NCI-H1694 treated with DMSO at 0.1 percent for 48 hours (cell line): ENCODE measurements at places on chromosomes 7 and 10.

GRCh38 chr10:11093771-11094736, 76.4 kb downstream of the CELF2 start:
- DNase-seq = no peak

DNA sequence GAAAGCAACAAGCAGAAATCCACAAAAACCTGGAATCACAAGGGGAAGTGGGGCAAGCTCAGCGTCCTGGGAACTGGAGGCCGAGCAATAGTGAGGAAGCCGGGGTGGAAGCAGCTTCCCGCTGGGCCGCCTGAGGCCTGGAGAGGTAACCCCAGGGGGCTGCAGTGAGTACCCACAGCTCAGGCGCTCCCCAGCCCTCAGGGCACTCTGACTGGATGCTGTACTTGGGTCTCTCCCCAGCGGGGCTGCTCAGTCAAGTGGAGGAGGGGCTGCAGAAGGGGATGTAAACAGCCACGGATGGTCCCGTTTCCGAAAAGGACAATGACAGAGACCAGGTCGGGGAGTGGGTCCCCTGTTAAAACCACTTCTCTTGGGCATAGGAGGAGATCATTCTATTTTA, 50.3 kb downstream of the SLIT1 start:
- no peak for DNase-seq

DNA sequence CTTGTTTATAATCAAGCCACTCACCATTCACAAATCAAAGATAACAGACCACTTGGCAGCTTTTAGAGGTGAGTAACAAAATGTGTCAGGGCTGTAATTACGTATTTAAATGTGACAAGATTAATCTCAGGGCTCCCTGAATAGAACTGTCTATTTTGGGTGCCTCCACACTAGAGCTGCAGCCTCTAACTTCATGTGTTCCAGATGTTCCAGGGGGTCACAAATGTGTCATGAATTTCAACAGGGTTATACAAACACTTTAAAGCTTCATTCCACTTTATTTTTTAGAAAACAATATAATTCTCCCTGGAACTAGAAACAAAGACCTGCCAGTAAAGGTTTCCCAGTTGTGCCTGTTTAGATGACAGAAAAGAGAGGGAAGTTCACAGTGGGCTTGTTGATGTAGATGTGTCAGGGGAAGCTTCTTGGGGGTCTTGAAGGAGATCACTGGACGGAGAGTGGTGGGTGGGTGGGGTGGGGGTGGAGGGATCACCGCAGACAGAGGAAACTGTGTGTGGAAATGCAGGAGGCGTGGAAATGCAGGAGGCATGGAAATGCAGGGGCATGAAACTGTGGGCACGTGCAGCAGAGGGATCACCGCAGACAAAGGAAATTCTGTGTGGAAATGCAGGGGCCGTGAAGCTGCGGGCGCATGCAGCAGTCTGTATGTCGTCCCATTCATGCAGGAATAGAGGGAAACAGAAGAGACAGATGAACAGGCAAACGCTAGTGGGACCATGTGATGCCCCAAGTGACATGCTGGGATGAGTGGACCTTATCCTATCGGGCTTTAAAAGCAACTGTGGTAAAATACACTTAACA, 42.0 kb upstream of the TRIL start:
- no peak for DNase-seq

GRCh38 chr7:120441850-120442249, 168.9 kb downstream of the KCND2 start:
- DNase-seq = no peak

DNA sequence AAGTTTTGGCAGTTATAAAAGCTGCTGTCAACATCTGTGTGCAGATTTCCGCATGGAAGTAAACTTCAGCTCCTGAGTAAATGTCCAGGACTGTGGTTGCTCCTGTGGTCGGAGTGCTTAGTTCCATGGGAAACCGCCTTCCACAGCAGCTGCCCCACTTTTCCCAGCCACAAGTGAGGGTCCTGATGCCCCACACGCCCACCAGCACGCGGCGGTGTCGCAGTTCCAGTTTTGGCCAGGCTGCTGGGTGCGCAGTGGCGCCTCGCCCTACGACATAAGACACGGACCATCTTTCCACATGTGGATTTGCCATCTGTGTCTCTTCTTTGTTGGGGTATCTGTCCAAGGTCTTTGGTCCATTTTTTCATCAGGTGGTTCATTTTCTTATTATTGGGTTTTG, 167.1 kb downstream of the DIP2C start:
- no peak for DNase-seq

DNA sequence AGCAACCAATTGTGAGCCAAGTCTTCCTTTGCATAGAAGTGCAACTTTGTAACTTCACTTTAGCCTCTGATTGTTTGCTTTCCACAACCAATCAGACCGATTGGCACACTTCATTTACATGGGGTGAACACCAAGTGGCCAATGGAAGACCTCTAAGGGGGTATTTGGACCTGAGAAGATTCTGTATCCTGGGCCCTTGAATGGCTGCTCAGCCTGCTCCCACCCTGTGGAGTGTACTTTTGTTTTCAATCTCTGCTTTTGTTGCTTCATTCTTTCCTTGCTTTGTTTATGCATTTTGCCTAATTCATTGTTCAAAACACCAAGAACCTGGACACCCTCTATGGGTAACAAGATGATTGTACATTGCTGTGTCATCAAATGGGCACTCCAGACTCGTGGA, 385.7 kb upstream of the NRP1 start:
- DNase-seq = no peak

DNA sequence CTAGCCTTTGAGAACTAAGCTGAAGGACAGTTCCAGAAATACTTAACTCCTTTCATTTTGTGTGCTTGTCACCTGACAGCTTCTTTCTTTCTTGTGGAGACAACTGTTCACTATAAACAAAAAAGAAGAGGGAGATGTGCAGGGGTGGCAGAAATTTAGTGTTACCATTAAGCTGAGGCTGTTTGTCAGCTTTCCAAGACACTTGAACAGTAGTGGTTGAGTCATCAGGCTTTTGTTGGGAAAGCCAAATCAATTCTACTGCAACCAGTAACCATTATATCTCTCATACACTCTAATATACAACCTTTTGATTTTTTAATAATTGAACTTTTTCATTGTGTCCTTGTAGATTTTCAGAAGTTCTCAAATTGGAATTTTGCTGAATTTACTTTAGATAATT, 75.3 kb downstream of the POLL start:
- no peak for DNase-seq
